Fibroblast of the conjunctiva (primary cell): ENCODE measurements at places on chromosomes 11 and 22.

DNA sequence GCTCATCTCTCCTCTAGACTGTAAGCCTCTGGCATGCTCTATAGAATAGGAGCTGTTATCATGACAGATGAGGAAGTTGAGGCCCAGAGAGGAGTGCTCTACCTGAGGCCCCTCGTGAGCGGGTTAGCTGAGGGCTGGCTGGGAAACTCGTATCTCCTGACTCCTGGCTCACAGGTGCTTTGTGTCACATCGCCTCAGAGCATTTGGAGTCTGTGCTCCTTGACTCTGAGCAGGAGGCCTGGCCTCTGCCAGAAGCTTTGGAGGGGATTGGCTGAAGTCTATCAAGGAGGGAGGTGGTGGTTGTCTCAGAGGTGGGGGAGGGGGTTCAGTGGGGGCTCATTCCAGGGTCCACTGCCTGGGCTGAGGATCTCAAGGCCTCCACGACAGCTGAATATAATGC, 7.4 kb downstream of the KCNC1 start:
- no peak for DNase-seq

GRCh38 chr11:70105369-70105754, 27.2 kb downstream of the ANO1 start:
- no peak for DNase-seq

DNA sequence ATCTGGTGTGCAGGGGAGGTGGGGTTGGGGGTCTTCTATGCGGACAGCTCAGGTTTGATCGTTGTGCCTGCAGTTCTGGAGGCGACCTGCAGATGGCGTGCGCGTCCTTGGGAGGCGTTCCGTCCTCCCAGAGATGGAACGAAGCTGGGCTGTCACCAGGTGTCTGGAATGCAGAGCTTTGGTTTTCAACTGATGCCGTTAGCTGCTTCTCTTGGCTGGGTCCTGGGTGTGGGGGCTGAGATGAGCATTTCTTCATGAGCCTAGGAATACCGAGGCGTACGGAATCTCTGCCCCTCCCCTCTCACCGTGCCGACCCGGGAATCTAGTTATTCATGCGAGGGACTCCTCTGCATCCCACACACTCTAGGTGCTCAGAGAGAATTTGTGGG, 98.6 kb downstream of the CEP164 start:
- DNase-seq: peak; percentile 26

DNA sequence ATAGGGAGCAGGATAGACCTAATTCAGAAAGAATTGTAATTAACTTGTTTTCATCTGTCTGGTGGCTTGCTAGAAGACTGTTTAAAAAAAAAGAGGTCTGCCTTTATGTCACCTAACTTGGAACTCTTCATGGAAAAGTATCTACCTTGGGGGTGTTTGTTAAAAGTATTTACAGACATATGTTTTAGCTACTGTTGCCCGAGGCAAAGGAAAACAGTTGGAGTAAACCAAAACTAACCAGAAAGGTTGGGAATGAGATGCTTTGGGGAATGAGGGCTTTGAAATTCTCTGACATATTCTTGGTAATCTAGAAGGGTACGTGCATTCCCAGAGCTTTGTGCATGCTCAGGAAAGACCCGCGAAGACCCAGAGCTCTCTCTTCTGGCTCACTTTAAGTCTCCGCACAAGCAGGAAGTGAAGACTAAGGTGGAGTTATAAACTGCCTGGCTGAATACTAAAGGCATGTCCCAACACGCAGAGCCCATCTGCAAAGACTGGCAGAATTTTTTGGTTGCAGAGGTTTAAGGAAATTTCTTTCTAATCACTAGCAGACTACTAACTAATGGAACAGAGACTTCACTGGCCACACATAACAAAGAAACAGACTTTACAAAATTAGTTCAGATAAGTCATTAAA, 33.2 kb downstream of the HIKESHI start:
- no peak for DNase-seq

DNA sequence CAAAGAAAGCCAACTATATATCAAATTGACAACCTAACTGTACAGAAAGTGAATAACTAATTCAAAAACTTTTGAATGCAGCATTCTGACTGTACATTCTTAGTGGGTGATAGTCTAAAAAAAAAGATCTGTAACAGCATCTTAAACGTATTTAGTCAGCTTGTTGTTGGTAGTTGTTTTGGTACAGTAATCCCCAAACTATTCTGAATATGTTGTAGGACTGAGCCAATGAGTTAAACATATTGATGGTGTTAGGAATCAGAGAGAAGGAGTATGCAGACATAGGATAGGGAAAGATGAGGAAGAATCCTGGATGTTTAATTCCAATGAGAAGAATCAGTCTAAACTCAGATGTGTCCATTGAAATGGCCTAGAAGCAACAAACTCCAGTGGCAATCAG, 41.9 kb upstream of the KIRREL3 start:
- no peak for DNase-seq
